Left hindlimb (tissue), 1 donor: ENCODE measurements at places on chromosomes 3 and 15.

DNA sequence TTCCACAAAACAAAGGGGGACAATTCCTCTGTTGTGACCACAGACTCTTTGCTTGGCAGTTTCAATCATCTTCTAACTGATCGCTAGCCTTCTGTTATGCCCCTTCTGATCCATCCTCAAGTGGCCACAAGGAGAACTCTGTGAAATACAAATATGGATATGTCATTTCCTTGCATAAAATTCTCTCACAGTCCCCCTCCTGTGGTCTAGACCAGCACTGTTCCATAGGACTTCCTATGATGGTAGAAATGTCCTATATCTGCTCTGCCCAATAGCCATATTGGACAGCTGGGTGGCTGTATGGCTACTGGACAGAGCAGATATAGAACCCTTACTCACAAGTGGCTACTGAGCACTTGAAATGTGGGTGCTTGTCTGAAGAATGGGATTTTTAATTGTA, 25.9 kb upstream of the SNRK start:
- DNase-seq: no peak

- DNase-seq: no peak
Measured at GRCh38 chr3:76063019-76063418, 277.7 kb upstream of the ZNF717 start.

- no peak for DNase-seq
Measured at GRCh38 chr3:56154297-56154696, 314.0 kb downstream of the ERC2 start.

- no peak for DNase-seq
Measured at GRCh38 chr15:42734076-42734672, 2.8 kb downstream of the CDAN1 start.

GRCh38 chr15:69661871-69662644, 209.4 kb downstream of the RPLP1 start:
- DNase-seq: no peak
